ENCODE measurements at places on chromosomes 7 and 10.

DNA sequence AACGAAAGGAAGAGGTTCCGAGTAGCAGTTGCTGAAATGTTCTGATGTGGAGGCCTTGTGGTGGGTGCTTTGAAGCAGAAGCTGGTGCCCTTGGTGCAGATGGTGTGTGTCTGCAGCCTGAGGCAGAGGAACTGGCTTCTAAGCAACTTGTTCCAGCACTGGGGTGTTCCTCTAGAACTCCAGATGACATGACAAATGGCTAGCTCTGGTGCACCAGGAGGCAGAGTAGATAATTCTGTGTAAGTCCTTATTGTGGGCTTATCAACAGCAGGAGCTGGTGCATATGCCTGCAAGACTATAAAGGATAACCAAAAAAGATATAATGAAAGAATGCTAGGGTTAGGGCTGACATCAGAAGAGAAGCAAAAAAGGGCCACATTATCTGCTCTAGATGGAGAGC, 76.5 kb downstream of the ARL5B start:
- DNase-seq: no peak

DNA sequence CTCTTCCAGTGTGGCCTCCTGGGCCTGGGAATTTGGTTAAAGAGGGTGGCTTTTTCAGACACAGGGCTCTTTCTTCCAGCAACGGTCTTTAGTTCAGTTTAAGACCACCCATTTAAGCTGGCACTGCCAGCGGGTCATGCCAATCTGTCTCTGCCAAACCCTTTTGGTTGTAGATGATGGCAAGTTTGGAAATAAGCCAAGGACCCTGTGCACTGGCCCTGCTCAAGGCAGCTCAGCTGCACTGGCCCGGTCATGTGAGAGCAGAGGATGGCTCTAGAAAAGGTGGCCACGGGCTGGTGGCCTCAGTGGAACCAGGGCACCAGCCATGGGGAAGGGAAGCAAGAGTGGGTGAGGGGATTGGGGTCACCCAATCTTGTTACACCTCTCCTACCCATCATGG, 294.1 kb downstream of the GLRX3 start:
- no peak for DNase-seq

DNA sequence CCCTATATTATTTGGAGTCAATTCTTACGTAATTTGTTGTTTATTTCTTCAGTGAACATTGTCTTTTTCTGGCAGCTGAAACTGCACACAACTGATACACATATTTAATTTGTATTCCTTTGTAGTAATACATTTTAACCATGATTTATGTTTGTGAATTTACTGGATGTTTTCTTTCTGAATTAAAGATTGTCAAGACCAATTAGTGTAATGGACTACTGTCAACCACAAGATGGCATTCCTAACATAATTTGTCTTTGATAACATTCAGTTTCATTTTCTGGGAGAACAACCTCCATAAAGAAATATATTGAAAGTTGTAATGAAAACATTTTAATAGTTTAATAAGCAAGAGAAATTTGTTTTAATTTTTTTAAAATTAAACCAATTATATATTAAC, 10.1 kb downstream of the THNSL1 start:
- no peak for DNase-seq

- no peak for DNase-seq
Measured at GRCh38 chr7:5349005-5349380, 66.2 kb downstream of the SLC29A4 start.

- no peak for DNase-seq
Measured at GRCh38 chr7:131131746-131132431, 195.8 kb upstream of the MKLN1 start.

DNA sequence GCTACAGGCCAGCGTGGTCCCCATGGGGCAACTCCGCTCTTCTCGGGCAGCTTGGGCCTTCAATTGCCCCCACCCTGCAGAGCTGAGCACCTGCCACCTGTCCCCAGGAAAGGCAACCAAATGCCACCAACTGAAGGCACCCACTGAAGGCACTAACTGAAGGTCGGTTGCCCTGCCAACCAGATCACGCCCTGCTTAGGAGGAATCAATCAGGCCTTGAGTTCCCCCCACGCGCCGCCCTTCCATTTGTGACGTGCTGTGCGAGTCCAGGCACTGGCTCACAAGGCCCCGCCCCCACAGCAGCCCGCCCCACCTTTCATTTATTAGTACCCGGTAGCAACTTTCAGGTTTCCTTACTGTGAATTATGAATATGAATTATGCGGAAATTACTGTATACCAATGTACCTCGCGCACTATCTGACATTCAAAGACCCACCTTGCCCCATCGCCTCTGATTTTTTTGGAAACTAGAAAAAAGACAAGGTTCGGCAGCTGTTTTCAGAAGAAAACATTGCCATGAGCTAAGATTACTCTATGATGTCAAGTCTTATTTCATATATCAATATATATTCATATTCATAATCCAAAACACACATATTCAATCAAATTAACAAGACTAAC, 83.6 kb upstream of the ABI1 start:
- no peak for DNase-seq

DNA sequence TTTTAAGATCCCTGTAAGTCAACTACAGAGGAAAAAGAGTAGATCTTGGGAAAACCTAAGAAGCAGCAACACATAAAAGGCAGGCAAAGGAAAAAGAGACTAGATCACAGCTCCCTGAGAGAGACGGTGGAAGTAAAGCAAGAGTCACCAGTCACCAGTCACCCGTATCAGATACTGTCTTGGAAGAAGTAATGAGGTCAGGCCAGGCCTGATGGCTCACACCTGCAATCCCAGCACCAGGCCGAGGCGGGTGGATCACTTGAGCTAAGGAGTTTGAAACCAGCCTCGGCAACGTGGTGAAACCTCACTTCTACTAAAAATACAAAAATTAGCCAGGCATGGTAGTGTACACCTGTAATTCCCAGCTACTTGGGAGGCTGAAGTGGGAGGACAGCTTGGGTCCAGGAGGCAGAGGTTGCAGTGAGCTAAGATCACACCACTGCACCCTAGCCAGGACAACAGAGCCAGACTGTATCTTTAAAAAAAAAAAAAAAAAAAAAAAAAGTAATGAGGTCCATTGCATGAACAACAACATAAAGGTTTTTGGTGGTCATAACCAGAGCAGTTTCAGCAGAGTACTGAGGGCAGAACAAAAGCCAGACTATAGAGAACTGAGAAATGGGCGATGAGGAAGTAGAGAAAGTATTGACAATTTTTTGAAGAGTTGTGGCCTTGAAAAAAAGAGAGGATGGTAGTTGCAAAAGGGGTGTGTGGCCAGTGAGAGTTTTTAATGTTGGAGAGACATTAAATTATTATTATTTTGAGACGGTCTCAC, 16.9 kb downstream of the ZNF713 start:
- DNase-seq: no peak

GRCh38 chr7:64314566-64314965, 805 bp downstream of the ZNF736 start:
- DNase-seq: no peak

DNA sequence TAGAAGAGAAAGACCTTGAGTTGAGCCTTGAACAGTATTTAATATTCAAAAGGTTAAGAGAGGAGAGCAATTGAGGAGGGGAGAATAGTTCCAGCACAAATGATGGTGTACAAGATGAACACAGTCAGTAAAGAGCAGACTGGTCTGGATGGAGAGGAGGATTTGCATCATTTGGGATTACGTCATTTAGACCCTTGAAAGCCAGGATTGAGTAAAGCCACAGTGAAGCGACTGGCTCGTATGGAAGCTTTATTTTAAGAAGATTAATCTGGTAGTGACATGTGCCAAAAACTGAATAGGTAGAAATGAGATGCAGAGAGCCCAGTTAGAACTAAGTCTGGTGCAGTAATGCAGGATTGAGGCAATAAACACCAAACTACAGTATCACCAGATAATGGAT, 52.6 kb downstream of the TRUB1 start:
- no peak for DNase-seq

DNA sequence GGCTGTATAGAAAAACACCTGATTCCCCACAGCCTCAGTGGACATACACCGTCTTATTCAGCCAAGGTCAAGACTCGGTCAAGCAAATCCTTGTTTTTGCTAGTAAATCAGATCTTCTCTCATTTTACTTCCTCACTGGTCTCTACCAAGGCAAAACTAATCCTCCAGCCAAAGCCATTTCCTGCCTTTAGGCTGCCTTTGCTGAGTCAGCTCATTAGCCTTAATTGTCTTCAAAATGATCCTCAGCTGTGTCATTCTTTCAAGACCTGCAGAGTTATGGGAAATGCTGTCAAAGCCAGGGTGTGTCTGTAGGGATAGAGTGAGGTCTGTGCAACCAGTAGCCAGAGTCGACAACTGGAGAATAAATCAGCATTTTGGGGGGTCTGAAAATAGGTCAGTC, 107.2 kb upstream of the FAM180A start:
- no peak for DNase-seq

DNA sequence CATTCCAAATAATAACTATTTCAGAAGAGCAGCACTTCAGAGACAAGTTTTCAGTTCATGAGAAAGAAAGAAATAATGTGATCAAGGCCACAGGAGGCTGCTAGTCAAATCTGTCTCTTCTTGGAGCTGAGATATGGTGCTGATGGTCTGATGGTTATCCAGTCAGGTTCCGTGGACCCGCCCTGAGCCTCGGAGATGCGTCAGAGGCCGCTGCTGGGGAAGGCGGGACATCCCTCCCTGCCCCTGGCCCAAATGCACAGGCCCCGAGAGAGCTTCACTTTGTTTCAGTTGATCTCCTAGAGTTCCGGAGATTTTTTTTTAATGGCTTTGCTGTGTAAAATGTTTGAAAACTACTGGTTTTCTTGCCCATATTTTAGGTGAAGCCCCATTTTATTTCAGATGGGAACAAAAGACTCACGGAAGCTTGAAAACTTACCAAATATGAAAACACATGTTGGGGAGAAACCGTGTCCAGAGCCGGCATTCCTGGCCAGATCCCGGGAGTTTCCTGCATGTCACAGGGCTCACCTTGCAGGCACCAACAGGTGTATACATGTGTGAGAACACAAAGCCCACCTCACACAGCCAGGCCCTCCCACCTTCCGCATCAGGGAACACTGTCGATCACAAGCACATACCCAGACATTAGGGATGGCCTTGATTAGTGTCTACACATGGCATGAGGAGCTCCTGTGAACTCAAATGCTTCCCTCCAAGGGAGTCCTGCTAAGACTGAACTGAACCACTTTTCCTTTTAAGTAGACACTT, 499.0 kb downstream of the TCERG1L start:
- DNase-seq: no peak

DNA sequence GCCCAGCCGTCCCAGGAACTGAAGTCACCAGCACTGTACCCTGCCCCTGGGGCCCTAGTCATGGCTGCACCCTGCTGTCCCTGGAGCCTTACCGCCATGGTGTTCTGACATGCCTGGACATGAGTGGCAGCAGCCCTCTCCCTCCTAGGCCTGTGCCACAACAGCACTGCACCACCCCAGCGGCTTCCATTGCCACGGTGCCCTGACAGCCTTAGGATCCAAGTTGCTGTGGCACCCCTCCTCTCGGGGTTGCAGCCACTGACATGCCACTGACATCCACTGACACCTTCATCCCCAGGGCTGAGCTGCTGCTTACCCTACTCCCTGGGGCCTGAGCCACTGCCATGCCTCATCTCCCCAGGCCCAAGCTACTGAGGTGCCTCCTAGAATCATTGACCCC, 39.6 kb upstream of the SHH start:
- DNase-seq: no peak

GRCh38 chr7:37663693-37664092, 19.9 kb upstream of the GPR141 start:
- no peak for DNase-seq

GRCh38 chr7:64758151-64758550, 36.1 kb upstream of the ZNF138 start:
- DNase-seq: no peak

DNA sequence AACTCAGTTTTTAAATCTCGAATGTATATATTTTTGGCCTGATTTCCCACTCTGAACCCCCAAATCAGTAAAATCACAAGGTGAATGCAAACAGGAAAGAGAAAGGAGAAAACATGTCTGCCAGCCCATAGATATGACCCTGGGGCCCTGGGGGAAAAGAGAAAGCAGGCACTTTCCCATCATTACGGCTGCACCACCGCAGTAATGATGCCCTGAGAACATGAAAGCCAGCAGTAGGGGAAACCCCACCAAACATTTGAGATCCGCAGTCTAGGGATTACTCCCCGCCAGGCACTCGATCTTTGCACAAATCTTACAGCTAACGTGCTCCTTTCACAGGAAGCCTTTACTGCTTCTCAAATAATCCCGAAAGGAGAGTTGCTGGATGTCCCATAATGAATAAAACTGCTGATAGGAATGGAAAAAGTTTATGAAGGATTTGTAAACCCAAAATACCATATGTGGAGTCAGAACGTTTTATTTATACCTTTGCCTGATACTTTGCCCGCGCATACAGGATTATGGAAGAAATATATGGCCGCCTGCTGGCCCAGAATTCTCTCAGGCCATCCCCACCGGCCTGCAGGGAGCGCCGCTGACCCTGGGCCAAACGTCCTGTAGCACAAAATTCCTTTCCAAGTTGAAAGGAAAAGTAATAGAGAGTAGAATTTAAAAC, 180.0 kb upstream of the INHBA start:
- no peak for DNase-seq

DNA sequence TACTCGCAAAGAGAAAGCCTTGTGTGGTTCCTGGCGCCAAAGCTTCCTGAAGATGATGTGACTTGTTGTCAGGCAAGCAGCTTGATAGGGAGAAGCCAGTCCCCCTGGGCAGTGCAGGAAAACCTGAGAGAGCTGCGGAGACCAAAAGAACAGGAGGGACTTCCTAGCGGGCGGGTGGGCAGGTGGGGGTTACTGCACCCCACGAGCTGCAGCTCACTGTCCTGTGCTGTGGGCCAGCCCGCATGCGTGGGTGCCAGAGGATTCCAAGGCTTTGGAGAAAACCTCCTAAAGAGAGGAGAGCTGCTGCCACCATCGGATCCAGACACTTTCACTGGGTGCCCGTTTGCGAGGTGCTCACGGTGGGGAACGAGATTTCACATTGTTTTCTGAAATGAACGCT, 145.1 kb downstream of the ACTR3B start:
- DNase-seq: no peak

DNA sequence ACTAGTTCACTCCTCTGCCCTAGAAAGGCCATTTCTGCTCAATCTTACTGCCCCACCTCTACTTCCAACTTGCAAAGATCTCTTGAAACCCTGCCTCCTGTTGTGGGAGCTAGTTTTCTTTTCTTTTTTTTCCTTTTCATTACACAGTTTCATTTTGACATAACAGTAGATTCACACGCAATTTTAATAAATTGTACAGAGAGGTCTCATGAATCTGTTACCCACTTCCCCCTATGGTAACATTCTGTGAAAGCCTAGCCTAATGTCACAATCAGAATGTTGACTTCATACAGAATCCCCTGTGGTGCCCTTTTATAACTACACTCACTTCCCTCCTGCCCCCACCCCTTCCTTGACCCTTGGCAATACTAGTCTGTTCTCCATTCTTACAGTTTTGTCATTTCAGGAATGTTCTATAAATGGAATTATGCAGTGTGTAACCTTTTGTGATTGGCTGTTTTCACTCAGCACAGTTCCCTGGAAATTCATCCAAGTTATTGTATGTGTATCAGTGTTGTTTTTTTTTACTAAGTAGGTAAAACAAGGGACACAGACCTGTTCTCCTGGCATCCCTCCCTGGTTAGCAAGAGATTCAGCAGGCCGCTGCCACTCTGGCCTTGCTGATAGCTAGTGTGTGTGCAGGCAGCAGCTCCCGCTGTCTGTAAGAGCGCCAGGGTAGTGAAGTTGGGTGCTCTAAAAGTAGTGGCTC, 21.5 kb downstream of the CHST3 start:
- no peak for DNase-seq

GRCh38 chr7:22549051-22549450, 49.1 kb upstream of the STEAP1B start:
- no peak for DNase-seq

- DNase-seq: no peak
Measured at GRCh38 chr7:30752979-30753378, 1.0 kb downstream of the INMT start.

- no peak for DNase-seq
Measured at GRCh38 chr10:123270221-123270620, 116.0 kb downstream of the BUB3 start.

All from hippocampal formation (tissue), 2 donors.